ENCODE measurements at places on chromosomes 4 and X.

DNA sequence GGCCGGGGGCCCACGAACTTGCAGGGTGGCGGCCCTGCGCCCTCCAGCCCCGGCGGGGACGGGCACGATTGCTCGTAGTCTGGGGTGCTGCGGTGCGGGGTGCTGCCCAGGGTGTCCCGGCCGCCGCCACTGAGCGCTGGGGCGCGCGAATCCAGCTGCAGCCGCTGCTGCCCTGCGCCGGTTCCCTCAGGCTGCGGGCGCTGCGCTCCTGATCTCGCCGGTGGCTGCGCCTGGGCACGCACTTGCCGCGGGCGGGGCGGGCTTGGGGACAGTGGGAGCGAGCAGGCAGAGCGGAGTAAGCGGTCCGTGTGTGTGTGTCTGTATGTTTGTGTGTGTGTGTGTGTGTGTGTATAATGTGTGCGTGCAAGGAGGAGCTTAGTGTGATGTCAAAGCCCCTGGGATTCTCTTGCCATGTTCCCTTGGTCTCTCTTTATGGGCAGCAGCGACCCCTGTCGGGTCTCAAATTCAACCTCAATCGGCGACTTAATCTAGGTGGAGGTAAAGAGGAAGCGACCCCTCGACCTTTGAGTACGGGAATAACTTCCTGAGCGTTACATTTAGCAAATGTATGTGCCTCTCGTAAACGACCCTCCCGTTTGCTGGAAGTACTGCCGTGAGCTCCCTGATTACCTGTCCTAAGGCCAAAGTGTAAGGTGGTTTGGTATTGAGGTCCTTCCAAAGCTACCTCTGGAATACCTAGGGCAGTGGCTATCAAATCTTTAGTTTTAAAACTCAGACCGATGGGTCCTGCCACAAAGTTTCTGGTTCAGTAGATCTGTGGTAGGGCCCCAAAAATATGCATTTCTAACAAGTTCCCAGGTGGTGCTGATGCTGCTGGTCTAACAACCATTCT is at the start of gene RNF150:
Gene RNF150 (minus strand): TSS at position 324 of the 853 bp plus-strand sequence.
- peak; percentile 73 for DNase-seq

GRCh38 chrX:152575331-152575730 is 62.4 kb upstream of the GABRQ start:
- DNase-seq = no peak

DNA sequence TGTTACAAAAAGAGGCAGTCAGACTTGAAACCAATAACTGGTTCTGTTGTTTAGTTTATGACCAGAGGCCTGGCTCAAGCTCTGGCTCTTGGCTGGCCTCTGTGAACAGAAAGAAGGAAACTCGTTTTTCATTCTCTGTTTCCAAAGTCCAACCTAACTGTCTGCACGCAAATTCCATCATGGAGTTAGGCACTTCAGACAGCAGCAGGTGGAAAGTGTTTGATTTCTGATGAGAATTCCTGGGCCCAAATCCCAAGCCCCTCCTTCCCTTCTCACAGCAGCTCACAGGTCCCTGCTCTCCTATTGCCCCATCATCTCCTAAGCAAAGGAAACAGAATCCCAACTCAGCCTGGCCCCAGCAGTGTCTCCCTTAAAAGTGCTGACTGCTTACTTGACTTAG is 42.8 kb upstream of the FGF16 start:
- DNase-seq = no peak

DNA sequence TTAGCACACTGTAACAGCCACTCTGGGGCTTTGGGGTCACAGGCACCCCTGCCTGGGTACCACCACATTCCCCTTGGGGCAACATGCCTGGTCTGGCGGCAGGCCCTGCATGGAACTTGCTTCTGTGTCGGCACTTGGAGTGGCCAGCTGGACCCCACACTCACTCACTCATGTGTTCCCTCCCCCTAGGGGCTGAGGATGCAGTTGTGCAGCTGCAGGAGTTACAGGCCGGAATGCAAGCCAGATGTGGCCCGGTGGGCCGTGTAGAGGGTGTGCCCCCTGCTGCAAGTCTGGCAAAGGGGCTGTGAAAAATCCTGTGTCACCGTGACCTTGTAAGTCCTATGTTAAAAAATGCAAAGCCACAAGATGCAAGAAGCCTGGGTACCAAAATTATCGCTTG is 34.2 kb downstream of the ATXN3L start:
- DNase-seq = no peak

- no peak for DNase-seq
Observed at GRCh38 chr4:2754848-2755819, 1.0 kb downstream of the TNIP2 start.

GRCh38 chrX:53305996-53306937 is 24.9 kb upstream of the IQSEC2 start:
- no peak for DNase-seq

DNA sequence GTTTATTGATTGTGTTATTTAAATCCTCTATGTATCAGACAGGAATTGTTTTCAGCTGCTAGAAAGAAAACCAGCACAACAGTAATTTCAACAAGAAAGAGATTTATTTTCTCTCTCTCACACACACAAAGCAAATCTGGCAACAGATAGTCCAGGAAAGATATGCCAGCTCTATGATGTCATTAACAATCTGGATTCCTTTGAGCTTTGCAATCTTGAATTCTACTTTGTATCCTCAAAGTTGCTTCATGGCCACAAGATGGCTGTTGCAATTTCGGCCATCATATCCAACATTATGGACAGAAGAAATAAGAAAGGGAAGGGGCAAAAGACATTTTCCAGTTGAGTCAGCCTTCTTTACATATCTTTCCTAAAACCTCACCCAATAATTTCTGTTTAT is 19.8 kb upstream of the FMR1 start:
- no peak for DNase-seq

- DNase-seq = no peak
Observed at GRCh38 chr4:38762560-38762959, 20.2 kb downstream of the TLR10 start.
